ENCODE measurements at places on chromosomes 7 and 10. TPM values are rescaled to one million over a fixed set of nuclear protein-coding genes. Genes with fewer than 3 reads are reported as not detected.

Gene HECW1
- total RNA-seq: 0.97 TPM

Gene EZH2
- total RNA-seq: 2.2 TPM

- DNase-seq: no peak
- H3K27me3 ChIP-seq: no peaks in the 10 kb centered on the region
- no peak overlapping the region for H3K27ac ChIP-seq
- H3K4me3 ChIP-seq: no peak overlapping the region
Measured at GRCh38 chr7:88111954-88112471, 107.8 kb downstream of the SRI start.

- no peak overlapping the region for H3K27ac ChIP-seq
- no peak overlapping the region for H3K4me3 ChIP-seq
- no peak for DNase-seq
- no peaks in the 10 kb centered on the region for H3K27me3 ChIP-seq
- H3K36me3 ChIP-seq: no peaks in the 10 kb centered on the region
Measured at GRCh38 chr10:11009471-11010308, 8.0 kb upstream of the CELF2 start.

Gene CAMK1D
- total RNA-seq: 29.2 TPM

- no peak for DNase-seq
- H3K27me3 ChIP-seq: no peaks in the 10 kb centered on the region
- H3K36me3 ChIP-seq: peaks cover 22% of the 10 kb centered on the region
- peak overlapping the region; percentile 35 for H3K27ac ChIP-seq
- peaks cover 39% of the 10 kb centered on the region for H3K4me1 ChIP-seq
- no peak overlapping the region for H3K4me3 ChIP-seq
Measured at GRCh38 chr10:125085258-125086054, 74.9 kb downstream of the CTBP2 start.

DNA sequence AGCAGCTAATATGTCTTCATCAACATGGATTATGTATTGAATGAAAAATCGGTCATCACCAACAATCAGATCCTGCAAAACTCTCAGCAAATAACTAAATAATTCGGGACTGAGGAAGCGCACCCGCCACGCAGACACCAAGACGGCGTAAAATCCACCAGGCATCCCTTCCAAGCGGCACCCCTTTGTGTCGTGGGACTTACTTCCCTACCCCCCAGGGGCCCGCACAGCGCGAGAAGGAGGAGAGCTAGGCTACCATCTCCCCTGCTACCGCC lies 721 bp downstream of the ARL3 start:
- H3K36me3 ChIP-seq: no peaks in the 10 kb centered on the region
- peak overlapping the region; percentile 93 for H3K4me3 ChIP-seq
- peaks cover 27% of the 10 kb centered on the region for H3K4me1 ChIP-seq
- no peak for DNase-seq
- H3K27ac ChIP-seq: peak overlapping the region; percentile 88

- H3K27me3 ChIP-seq: no peaks in the 10 kb centered on the region
- H3K4me1 ChIP-seq: peaks cover 7% of the 10 kb centered on the region
- H3K36me3 ChIP-seq: no peaks in the 10 kb centered on the region
- no peak overlapping the region for H3K27ac ChIP-seq
Measured at GRCh38 chr7:98376711-98377110, 24.2 kb downstream of the BAIAP2L1 start.

DNA sequence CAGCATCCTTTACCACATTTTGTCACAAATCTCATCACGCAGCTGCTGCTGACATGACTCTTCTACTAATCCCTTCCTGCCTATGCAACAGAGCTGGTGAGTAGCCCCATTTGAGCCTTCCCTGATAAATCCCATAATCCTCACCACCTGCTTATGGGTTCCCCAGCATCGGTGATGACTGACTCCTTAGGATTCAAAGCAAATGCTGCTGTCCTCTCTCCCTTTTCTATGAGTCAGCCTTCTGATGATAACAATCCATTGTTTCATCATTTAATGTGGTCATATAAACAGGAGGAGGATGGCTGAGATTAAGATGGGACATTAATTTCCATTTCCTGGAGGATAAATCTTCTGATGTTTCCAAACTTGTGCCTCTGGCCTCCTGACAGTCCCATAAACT lies 73.4 kb downstream of the SORCS1 start:
- H3K36me3 ChIP-seq: no peaks in the 10 kb centered on the region
- H3K27me3 ChIP-seq: no peaks in the 10 kb centered on the region
- H3K4me1 ChIP-seq: no peaks in the 10 kb centered on the region
- H3K4me3 ChIP-seq: no peak overlapping the region
- no peak for DNase-seq
- H3K27ac ChIP-seq: no peak overlapping the region

Gene ZPBP
- total RNA-seq: not detected
